ENCODE measurements at places on chromosomes 11 and 22.

- no peak for DNase-seq
These were observed 866.8 kb downstream of the TBC1D22A start for GRCh38 chr22:47629273-47629711.

- DNase-seq, result no peak
These were observed 7.0 kb upstream of the DDX17 start for GRCh38 chr22:38513063-38513462.

- DNase-seq, result peak; percentile 48
These were observed 714 bp downstream of the SDF2L1 start for GRCh38 chr22:21642584-21643448.

- no peak for DNase-seq
These were observed 91.0 kb downstream of the SERGEF start for GRCh38 chr11:17921659-17922415.

- no peak for DNase-seq
These were observed 534.3 kb downstream of the ETS1 start for GRCh38 chr11:128052912-128053641.

DNA sequence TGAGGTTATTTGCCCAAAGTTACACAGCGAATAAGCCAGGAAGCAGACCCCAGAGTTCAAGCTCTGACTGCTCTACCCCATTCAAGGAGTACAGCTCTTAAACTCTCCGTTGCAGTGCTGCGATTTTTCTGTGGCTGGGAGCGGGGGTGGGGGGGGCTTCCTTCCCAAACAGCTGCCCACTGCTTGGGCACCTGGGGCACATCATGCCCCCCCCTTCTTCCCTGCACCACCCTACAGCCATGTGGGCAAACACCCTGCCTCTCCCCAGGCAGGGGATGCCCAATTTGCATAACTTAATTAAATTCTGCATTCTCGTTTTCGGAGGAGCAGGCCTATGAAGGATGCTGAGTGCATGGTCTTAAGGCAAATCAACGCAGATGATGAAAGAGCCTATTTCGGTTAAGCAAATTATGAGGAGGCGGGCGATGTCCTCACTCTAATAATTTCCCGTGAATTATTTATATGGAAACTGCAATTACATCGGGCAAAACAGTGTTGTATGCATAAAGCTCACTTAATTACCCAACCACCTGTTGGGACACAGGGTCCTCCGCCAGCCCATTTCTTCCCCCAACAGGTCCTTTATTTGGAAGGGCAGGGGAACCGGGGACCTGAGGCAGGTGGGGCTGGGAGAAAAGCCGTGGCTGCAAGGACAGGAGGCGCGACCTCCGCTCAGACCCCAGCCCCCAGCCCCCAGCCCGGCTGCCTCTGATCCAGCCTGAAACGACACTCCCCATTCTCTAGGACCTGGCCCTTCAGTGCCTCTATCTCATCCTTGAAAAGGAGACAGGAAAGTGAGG is 610.5 kb downstream of the BUD13 start:
- DNase-seq, result no peak

GRCh38 chr11:128518493-128519207 is 68.7 kb downstream of the ETS1 start:
- DNase-seq, result no peak

- no peak for DNase-seq
These were observed 94.5 kb upstream of the BID start for GRCh38 chr22:17868771-17869170.

DNA sequence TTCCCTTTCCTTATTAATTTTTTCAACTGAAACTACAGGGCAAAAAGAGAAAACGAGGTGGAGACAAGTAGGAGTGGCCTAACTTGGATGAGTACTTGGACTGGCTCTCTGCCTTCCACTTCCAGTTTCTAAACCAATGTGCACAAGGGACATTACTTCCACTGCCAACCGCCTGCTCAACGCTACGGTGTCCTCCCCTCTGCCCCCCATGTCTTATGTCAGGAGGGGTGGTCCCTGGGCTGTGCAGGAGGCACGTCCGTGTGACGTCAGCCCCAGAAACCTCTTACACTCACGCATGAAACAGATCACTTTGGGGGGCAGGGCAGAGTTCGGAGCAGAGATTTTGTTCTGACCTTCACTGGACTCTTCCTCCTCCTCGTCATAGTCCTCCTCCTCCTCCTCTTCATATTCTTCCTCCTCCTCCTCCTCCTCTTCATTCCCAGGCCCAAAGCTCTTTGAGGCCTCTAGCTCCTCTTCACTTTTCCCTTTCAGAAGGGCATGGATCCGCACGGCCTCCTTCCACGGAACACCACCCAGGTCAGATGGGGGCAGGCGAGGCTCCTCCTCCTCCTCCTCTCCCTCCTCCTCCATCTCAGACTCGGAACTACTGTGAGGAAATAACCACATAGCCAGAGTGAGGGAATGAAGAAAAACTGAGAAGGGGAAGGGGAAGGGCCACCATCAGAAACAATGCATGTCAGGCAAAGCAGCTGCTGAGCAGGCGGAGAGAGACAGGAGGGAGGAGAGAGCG is 57.4 kb upstream of the BID start:
- DNase-seq, result no peak

DNA sequence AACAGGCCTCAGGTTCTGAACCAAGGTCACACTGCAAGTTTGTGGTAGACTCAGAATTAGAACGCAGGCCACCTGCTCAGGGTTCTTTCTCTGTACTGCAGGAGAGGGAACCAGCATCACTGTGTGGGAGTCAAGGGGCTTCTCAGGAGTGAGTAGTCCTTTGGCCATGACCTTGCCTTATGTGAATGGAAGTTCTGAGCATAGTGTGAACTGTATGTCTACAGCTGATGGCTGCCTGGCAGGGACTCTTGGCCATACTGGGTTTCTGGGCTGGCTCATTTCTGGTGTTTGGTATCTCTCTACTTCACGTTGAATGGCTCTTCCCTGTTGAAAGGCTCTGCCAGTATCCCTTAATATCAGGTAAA is 40.1 kb upstream of the TUB start:
- DNase-seq, result no peak

DNA sequence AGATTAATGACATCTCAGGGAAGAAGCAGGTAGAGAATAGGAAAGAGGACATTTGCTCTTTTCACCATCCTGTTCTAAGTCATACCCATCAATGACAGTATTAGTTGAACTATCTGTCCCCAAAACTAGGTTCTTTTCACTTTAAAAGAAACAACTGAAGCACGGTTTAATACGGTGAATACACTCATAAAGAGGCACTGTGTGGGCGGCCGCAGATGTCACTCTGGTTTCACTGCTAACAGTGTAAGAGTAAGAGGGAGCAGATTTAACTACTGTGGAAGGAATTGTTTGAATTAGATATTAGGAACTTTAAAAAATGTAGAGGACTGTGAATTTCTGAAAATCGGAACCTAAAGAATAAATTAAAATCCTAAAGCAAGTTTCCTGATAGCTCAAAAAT is 49.5 kb downstream of the VSIG10L2 start:
- DNase-seq, result no peak

DNA sequence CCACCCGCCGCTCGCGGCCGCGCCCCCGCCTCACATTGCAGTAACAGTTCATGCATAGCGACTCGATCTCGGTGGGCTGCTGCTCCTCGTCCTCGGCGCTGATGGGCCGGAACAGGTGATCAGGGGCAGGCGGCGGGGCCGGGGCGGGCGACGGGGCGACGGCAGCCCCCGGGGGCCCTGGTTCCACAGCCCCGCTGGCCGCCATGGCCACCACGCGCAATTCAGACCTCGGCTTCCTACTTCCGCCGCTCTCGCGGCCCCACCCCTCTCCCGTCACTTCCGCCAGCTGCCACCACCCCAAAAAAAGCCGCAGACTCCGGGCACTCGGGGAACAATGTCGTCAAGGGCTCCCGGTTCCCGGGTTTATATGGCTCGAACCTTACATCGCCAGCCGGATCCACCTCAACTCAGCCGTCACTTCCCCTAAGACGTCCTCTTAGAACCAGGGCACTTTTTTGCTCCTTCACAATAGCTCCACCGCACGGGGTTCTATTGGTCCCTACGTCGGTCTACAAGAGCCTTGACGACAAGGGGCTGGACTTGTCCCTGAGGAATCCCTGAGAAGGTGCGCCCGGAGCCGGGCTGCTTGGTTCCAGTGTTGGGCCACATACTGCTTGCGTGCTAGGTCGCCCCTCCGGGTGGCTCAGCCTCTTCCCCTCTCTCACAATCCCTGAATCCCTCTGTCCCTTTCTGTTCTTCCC is at the start of gene ZPR1:
ZPR1 (minus strand) TSS at position 238 of the 701 bp plus-strand sequence; CDS start at position 205, 33 bp downstream.
- peak; percentile 44 for DNase-seq

DNA sequence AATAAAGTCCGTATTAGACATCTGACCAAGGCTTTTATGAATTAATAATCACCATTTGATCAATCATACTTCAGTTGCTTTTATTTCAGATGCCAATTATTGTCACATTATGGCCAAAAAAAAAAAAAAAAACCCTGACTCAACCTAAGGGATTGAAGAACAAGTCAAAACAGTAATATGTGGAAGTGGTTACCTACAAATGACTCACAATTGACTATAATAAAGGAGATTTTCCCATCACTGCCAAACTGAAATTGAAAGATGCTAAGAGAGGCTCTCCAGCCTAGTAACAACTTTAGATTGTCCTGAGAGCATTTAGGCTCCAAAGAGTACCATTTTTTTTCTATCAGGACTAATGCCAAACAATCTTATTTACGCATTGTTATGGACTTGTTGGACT is 35.2 kb downstream of the SOX6 start:
- DNase-seq, result no peak

DNA sequence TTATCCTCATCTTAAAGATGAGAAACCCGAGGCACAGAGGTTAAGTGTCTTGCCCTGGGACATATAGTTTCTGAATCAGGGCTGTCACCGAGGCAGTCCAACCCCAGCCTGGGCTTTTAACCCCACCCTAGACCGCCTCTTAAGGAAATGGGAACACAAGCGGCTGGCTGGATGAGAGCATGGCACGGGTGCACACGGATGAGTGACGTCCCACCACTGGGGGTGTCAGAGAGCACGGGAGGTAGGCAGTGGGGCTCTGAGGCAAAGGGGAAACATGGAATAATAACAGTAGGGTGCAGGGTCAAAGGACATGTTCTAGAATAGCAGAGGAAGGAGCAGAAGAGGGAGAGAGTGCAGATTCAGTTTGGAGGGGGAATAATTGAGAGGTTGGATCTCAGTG is 22.3 kb downstream of the PPFIBP2 start:
- DNase-seq, result no peak

Measured in NCI-H2107 (cell line).